Immature natural killer cell (primary cell): ENCODE measurements at places on chromosomes 6 and 20.

- H3K27ac ChIP-seq = no peak overlapping the region
- DNase-seq = no peak
- no peak overlapping the region for H3K4me3 ChIP-seq
- H3K36me3 ChIP-seq = no peaks in the 10 kb centered on the region
These were observed 517.3 kb upstream of the PTCHD4 start for GRCh38 chr6:48628316-48628715.

DNA sequence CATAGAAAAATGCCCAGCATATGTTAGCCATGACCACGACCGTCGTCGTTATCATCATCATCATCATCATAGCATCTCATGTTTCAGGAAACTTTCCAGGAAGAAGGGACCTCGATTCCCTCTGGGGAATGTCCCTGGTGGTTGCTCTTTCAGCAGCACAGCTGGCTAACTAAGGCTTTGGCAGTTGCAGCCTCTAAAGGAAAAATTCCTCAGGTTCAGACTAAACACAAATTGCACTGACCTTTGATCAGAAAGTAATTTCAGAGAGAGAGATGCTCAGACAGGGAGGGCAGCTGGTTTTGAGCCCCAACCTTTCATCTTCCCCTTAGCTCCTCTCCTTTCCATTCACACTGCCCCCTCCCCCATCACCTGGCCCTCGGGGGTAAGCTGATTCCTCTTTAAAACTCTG lies 5.6 kb upstream of the CFB start:
- no peaks in the 10 kb centered on the region for H3K4me1 ChIP-seq
- DNase-seq = no peak
- no peaks in the 10 kb centered on the region for H3K36me3 ChIP-seq
- H3K4me3 ChIP-seq = no peak overlapping the region
- peaks cover 5% of the 10 kb centered on the region for H3K27me3 ChIP-seq

DNA sequence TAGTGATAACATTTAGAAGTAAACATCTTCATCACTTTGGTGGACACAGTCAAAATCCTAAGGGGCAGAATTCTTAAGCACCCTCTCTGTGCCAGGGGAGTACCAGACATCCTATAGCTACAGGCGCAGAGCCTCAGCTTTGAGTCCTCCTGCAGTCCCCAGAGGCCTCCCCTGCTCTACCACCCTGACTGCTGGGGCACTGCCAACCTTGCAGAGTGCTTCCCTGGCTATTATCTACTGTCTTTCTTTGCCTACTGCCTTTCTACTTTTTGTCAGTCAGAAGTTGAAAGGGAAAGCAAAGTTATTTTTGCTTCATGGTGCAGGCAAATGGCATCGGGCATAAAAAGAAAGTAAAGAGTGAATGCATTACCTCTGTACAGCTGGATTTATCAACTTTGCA lies 80.1 kb downstream of the AIG1 start:
- DNase-seq = no peak
- peaks cover 16% of the 10 kb centered on the region for H3K36me3 ChIP-seq
- H3K27ac ChIP-seq = no peak overlapping the region
- H3K4me3 ChIP-seq = no peak overlapping the region

DNA sequence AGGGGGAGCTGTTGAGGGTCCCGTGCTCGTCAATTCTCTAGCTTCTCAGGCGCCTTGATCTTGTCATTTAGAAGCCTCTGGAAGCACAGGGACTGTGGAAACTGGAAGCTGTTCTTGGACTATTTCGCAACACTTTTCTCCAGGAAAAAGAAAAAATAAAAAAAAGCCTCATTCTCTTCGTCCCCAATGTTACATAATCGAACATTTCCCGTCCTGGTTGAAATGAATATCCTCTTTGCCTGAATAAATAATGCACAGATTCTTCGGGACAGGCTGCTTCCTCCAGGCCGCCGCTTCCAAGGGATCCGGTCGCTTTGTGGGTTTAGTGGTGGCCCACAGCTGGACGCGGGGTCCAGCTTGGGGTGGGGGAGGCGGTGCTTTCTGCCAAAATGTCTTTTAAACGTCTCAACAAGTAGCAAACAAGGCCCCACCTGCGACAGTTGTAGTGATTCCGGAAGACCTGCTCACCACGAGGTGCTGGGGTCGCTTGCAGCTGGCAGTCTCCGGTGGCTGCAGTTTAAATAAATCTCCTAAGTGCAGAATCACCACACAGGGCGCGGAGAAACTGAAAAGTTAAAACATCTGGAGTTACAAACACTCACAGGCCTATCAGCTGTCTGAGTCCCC lies 125.9 kb upstream of the ESR1 start:
- no peaks in the 10 kb centered on the region for H3K36me3 ChIP-seq
- H3K27ac ChIP-seq = no peak overlapping the region
- H3K4me1 ChIP-seq = peaks cover 9% of the 10 kb centered on the region
- peak overlapping the region; percentile 48 for H3K4me3 ChIP-seq
- H3K27me3 ChIP-seq = peaks cover 4% of the 10 kb centered on the region
- no peak for DNase-seq

- no peak overlapping the region for H3K4me3 ChIP-seq
- no peak for DNase-seq
- no peaks in the 10 kb centered on the region for H3K36me3 ChIP-seq
- H3K4me1 ChIP-seq = no peaks in the 10 kb centered on the region
These were observed 42.7 kb upstream of the HCRTR2 start for GRCh38 chr6:55131616-55132015.

- peaks cover 5% of the 10 kb centered on the region for H3K27me3 ChIP-seq
- no peaks in the 10 kb centered on the region for H3K4me1 ChIP-seq
These were observed 7.5 kb downstream of the FERMT1 start for GRCh38 chr20:6115221-6115895.

DNA sequence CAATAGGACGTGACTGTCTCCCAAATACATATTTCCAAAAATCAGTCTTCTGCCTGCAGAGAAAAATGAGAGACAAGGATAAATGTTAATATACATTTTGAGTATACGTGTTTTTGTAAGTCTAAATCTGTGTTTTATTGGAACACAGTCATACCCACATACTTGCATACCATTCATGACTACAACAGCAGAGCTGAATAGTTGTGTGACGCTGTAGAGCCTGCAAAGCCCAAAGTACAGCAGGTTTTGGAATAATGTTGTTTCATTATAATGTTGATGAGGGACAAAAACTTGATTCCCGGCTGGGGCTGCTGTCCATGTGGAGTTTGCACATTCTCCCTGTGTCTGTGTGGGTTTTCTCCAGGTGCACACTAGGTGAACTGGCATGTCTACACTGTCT lies 23.8 kb upstream of the FBXO9 start:
- no peak for DNase-seq
- H3K4me3 ChIP-seq = no peak overlapping the region
- H3K36me3 ChIP-seq = peaks cover 47% of the 10 kb centered on the region
- H3K4me1 ChIP-seq = peaks cover 5% of the 10 kb centered on the region
- no peaks in the 10 kb centered on the region for H3K27me3 ChIP-seq

- peaks cover 19% of the 10 kb centered on the region for H3K27me3 ChIP-seq
- no peaks in the 10 kb centered on the region for H3K4me1 ChIP-seq
- H3K36me3 ChIP-seq = no peaks in the 10 kb centered on the region
- no peak for DNase-seq
These were observed 21.7 kb upstream of the CTNNBL1 start for GRCh38 chr20:37672143-37672542.

DNA sequence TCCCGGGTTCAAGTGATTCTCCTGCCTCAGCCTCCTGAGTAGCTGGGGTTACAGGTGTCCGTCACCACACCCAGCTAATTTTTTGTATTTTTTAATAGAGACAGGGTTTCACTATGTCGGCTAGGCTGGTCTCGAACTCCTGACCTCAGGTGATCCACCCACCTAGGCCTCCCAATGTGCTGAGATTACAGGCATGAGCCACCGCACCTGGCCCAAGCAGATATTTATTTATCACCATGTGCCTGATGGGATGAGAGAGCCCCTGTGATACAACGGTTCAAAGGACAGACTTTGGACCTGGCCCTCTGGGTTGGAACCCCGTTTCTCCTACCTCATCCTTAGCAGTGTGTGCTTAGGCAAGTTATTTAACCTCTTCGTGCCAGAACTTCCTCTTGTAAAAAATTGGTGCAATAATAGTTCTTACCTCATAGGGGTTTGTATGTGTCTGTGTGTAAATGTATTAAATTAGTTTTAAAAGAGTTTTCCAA lies 19.2 kb upstream of the STK38 start:
- no peaks in the 10 kb centered on the region for H3K27me3 ChIP-seq
- no peaks in the 10 kb centered on the region for H3K36me3 ChIP-seq
- H3K4me3 ChIP-seq = no peak overlapping the region
- no peaks in the 10 kb centered on the region for H3K4me1 ChIP-seq

DNA sequence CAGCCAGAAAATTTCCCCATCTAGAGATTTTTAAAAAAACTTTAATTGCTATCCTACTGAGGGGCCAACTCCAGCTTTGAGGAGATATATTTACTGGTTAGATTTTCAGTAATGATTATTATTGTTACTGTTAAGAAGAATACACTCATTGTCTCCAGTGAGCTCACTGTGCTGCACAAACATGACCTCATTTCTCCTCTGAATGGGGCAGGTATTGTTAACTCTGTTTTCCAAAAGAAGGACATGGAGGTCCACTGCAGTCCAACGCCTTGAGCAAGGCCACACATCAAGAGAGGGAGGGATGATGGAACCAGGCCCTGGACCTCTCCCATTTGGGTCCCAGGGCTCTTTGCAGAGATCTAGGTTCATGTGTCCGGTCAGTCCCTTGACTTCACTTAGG lies 13.9 kb upstream of the SCUBE3 start:
- H3K36me3 ChIP-seq = no peaks in the 10 kb centered on the region
- no peaks in the 10 kb centered on the region for H3K4me1 ChIP-seq
- peaks cover 5% of the 10 kb centered on the region for H3K27me3 ChIP-seq
- no peak for DNase-seq

GRCh38 chr20:22579119-22579427 lies 5.3 kb downstream of the FOXA2 start:
- no peak for DNase-seq
- H3K36me3 ChIP-seq = no peaks in the 10 kb centered on the region
- H3K4me1 ChIP-seq = no peaks in the 10 kb centered on the region
- no peak overlapping the region for H3K27ac ChIP-seq

DNA sequence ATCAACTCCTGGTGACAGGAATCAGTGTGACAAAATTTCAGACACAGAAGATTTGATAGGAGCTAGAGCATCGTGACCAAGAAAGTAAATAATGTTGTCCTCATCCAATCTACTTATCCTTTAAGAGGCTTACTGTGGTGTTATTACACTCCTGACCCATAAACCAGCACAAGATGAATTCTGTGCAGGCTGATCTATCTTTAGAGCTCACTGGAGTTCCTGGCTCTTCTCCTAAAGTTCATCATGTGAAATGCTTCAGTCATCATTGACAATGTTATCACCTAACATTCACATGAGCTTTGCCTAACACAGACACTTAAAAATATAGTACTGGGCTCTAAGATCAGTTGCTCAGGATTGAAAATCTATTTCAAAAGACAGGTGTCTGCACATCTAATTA lies 271.0 kb upstream of the HSF2 start:
- DNase-seq = no peak
- H3K36me3 ChIP-seq = no peaks in the 10 kb centered on the region
- no peaks in the 10 kb centered on the region for H3K27me3 ChIP-seq
- no peak overlapping the region for H3K4me3 ChIP-seq
- peaks cover 1% of the 10 kb centered on the region for H3K4me1 ChIP-seq
- H3K27ac ChIP-seq = no peak overlapping the region

DNA sequence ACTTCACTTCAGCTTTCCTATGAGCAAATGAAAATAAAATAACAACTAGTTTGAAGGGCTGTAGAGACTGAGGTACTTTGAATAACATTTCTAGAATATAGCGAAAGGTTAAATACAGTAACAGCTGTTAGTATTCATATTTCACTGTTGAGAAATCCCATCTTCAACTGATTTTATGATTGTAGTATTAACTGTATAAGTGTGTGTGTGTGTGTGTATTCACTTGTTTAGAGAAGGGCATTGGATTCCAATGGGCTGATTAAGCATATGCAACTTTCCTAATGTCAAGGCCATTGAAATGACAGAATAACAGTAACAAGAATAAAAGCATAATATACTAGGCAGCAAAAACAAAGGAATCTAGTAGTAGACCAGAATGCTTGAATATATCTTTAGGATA lies 957.5 kb upstream of the EPHA7 start:
- H3K27ac ChIP-seq = no peak overlapping the region
- H3K27me3 ChIP-seq = no peaks in the 10 kb centered on the region
- H3K36me3 ChIP-seq = no peaks in the 10 kb centered on the region
- no peak overlapping the region for H3K4me3 ChIP-seq

DNA sequence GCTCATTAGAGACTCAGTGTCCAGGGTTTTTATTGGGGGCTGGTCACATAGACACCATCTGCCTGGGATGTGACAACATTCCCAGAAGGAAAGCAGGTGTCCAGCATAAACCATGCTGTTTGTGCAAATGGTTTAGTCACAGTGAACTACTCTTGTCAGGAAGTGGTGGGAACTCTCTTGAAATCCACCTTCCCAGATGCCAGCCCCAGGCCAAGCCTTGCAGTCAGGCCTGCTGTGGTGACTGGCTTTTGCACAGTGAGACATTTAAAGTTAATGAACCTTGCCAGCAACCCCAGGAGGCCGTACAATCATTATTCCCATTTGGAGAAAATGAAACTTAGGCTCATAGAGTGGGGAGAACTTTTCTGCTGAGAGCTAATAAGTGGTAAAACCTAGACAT lies 242.5 kb upstream of the KCNG1 start:
- no peak for DNase-seq
- H3K36me3 ChIP-seq = no peaks in the 10 kb centered on the region
- no peak overlapping the region for H3K27ac ChIP-seq
- no peak overlapping the region for H3K4me3 ChIP-seq
- H3K27me3 ChIP-seq = peaks cover 1% of the 10 kb centered on the region
- H3K4me1 ChIP-seq = no peaks in the 10 kb centered on the region

DNA sequence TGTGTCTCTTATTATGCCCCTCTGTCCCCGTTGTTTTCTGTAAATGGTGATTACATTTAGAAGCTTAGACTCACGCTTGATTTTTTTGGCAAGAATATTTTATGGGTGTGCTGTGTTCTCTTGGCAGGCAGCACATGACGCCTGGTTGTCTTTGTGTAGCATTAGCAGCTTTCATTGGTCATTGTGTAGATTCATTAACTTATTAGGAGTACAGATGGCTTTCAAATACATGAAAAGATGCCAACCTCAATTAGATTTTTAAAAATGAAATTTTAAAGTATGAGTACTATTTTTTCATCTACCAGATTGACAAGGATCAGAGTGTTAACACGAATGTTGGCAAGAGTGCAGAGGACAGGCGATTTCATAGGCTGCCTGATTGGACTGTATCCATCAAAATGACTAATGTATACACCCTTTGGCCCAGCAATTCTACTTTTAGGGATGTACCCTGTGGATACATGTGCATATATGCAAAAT lies 15.2 kb downstream of the COX4I2 start:
- H3K4me1 ChIP-seq = no peaks in the 10 kb centered on the region
- no peak for DNase-seq
- H3K27me3 ChIP-seq = no peaks in the 10 kb centered on the region
- no peak overlapping the region for H3K27ac ChIP-seq
- H3K36me3 ChIP-seq = no peaks in the 10 kb centered on the region

- peaks cover 3% of the 10 kb centered on the region for H3K36me3 ChIP-seq
- H3K4me1 ChIP-seq = peaks cover 17% of the 10 kb centered on the region
- peaks cover 16% of the 10 kb centered on the region for H3K27me3 ChIP-seq
- peak overlapping the region; percentile 98 for H3K4me3 ChIP-seq
- H3K27ac ChIP-seq = peak overlapping the region; percentile 94
These were observed 663 bp downstream of the FYN start for GRCh38 chr6:111872401-111873177.
